ENCODE measurements at places on chromosomes 13 and 19.

- DNase-seq = no peak
These were observed 15.4 kb downstream of the TNFAIP8L1 start for GRCh38 chr19:4654437-4655361.

- no peak for DNase-seq
These were observed 78.8 kb downstream of the CHST8 start for GRCh38 chr19:33700408-33701013.

DNA sequence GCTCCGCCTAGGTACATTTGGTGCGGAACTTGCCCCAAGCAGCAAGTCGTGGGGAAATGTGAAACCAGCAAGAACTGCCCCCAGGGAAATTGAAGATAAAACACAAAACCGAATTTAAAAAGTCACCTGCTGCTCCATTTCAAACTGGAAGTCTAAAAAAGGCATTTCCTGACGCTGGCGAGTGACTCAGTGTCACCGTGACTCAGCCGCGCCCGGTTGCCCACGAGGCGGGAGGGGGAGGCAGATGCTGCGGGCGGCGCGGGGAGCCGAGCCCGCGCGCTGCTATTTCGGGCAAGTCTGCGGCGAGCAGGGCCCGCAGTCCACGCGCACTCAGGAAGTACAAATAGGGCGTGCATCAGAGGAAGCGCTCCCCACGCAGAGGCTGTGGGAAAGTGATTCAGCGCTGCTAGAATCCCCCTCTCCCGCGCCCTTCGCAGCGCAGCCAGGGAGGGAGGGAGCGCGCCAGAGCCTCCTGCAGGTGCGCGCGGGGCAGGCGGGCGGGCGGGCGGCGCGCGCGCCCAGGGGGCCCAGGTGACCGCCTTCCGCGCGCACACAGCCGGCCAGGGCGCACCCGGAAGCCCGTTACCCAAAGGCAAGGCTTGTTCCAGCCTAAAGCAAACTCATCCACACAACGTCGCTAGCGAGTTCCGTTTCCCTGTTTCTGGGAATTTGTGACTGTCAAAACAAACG lies 168.8 kb downstream of the COL4A1 start:
- DNase-seq = peak; percentile 88

- no peak for DNase-seq
These were observed 207.4 kb downstream of the NHLRC3 start for GRCh38 chr13:39245688-39246087.

DNA sequence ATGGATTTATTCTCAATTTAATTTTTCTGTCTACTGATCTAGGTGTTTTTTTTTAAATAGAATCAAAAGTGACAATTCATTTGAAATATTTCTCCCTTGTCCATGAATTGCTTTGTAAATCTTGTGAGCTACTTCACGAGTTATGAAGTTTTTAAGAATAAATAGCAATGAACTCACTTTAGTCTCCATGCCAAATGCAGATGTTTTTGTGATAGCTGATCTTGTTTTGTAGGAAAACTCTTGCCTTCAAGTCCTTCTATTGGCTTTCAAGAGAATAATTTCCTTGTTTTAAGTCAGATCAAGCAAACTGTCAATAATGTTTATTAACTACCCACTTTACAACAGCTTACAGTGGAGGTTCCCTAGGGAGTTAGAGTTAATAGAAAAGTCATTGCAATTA lies 99.8 kb downstream of the ITGBL1 start:
- DNase-seq = no peak

DNA sequence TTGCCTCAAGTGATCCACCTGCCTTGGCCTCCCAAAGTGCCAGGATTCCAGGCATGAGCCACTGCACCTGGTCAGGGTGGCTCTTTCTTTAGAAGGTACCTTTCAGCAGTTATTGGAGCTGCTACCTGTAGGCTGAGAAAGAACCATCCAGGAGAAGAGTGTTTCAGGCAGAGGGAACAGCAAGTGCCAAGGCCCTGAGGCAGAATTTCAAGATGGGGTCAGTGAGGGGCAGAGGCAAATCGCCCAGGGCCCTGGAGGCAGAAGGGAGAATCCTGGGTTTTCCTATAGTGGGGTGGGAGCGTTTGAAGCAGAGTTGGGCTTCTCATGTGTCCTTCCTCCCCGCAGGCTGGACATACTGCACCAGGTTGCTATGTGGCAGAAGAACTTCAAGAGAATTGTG lies 2.2 kb downstream of the MRPL4 start:
- no peak for DNase-seq

DNA sequence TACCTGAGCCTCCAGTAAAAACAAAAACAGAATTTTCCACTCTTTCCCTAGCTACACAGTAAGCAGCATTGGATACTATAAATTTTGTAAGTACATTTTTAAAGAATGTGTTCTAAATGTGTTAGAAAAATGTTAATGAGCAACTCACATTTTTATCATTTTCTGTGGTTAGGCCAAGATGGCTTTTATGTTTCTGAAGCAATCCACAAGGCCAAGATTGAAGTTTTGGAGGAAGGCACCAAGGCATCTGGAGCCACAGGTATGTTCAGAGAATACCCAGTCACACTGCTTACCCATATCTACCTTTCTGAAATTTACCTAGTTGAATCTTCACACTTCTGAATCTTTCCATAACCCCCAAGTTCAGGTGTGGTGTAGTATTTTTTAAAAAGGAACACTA lies 21.6 kb downstream of the SERPINE3 start:
- no peak for DNase-seq

DNA sequence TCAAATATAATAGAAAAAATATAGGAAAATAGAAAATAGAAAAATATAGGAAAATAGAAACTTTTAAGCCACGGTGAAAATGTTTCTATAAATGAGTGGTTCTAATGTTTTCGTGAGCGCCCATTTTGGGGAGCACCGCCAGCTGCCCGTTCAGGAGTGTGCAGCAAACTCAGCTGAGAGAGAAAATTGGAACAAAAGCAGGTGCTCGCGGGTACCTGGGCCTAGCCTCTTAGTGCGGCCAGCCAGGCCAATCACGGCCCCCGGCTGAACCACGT lies 204 bp upstream of the PDX1 start:
- DNase-seq = no peak

DNA sequence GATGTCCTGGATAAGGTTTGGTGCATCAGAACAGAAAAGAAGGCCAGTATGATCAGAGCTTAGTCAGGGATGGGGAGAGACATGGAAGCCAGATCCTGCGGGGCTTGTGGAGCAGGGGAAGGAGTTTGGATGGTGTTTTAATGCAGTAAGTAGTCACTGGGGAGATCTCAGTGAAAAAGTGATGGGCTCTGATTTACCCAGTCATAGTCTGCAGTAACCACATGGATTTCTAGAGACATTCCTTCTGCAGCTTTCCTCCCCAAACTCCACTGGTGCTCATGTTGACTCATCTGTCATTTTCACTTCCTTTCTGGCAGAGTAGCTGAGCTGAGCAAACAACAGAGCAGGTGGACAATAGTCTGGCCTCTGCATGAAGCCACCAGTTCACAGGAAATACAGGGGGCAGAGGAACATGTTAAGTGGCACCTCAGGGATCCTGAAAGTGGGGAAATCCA lies 144.1 kb downstream of the DPF1 start:
- no peak for DNase-seq

- no peak for DNase-seq
These were observed 3.9 kb upstream of the PODNL1 start for GRCh38 chr19:13942023-13942684.

- DNase-seq = no peak
These were observed 31.8 kb upstream of the HOMER3 start for GRCh38 chr19:18972851-18973250.
